Aortic smooth muscle cell (primary cell): ENCODE measurements at places on chromosomes 16 and 17. TPM values are rescaled to one million over a fixed set of nuclear protein-coding genes. Genes with fewer than 3 reads are reported as not detected.

The WNT3 gene
- total RNA-seq, result 0.44 and 0.66 TPM in 2 replicates

The ZNF688 gene
- 10.4 and 17.3 TPM in 2 replicates for total RNA-seq

The PRSS21 gene
- not detected in 2 replicates for total RNA-seq

The TMEM132E gene
- total RNA-seq, result not detected in 2 replicates

The KRTAP9-4 gene
- total RNA-seq, result not detected in 2 replicates

The HOXB7 gene
- total RNA-seq, result not detected in 2 replicates
